ENCODE measurements at places on chromosomes 7 and 10.
A peak's percentile ranks its signal among the peaks of the same experiment; 100 is the strongest.

DNA sequence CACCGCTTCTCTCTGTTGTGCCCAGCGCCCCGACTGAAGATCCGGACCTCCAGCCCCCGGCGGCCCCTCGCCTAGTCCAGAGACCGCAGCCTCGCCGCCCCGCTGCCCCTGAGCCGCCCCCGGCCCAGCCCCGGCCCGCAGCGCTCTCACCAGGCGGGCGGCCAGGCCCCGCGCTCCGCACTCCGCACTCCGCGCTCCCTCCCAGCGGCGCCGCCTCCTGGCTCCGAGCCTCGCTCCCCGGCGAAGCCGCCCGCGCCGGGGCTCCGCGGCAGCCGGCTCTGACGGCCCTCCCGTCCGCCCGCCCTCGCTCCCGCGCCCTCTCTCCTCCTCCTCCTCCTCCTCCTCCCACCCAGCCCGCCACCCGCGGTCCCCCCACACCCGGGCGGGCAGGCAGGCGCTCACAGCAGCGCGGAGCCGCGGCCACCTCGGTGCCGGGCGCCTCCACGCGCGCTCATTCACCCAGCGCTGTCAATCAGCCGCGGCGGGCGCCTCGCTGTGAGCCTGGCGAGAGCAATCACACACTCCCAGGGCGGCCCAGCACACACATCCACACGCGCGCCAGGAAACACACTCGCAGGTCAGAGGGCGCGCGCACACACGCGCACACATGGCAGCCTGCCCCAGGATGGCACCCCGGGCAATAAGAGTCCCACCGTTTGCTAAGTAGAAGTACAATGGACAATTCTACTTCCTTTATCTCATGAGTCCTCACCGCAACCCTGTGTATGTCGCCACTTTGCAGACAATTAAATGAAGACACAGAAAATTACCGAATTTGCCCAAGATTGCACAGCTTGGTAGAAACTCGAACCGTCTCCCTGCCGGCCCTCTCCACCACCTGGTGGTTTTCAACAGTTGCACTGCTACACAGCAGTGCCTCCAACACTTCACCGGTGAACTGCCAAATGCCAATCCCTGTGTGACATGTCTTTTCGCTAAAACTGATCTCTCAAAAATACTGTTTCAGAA lies at the start of gene PRRT4:
Gene PRRT4 (minus strand): TSS at position 280 of the 969 bp plus-strand sequence.
- DNase-seq, result peak; percentile 75

GRCh38 chr10:122307669-122308416 lies 36.7 kb downstream of the BTBD16 start:
- DNase-seq, result no peak

GRCh38 chr7:80070391-80070790 lies 64.2 kb upstream of the GNAI1 start:
- no peak for DNase-seq

DNA sequence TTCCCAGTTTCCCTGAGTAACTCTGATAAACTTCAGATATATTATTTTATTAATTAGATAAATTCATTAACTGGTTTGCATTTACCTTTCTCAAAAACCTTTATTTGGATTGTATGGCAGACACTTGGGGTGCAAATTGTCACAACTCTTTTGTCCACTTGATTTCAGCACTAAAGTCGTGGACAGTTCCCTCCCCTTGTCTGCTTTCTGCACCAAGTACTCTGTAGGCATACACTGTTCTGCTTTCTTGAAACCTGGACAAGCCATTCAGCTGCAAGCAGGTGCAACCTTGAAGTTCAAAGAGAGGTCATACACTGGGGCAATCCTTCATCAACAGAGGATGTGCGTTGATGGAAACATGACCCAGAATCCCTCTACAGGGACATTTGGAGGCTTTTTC lies 162.9 kb downstream of the ARL5B start:
- peak; percentile 51 for DNase-seq

DNA sequence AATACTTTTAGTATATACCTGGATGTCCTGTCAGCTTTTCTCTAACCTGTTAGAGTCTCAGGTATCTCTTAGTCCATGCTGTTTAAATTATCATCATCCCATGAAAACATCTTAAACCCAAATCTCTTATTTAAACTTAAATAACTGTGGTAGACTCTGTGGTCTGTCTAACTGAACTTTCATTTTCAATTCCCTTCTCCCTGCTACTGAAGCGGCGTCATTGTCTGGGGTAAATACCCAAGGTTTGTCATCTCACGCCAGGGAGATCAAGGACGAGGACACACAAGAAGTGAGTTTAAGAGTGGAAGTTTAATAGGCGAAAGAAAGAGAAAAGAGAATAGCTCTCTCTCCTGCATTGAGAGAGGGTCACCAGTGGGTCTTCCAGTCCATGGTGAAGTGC lies 804.4 kb upstream of the CELF2 start:
- no peak for DNase-seq

DNA sequence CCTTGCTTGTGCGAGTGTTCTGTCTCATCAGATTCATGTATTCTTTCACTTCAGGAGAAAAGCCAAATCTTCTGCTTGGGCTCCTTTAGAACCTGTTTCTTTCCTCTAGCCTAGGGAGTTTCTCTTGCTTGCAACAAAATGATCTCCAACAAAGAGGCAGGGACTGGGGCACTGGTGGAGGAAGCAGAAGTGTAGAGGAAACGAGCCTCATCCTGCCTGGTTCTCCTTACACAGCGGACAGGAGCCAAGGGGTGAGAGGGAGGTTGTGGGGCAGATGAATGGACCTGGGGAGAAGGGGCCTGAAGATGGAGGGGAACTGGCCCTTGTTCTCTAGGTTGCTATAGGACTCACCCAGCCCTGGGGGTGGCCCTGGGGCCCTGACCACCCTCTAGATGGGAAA lies 141.1 kb downstream of the PKD1L1 start:
- no peak for DNase-seq

DNA sequence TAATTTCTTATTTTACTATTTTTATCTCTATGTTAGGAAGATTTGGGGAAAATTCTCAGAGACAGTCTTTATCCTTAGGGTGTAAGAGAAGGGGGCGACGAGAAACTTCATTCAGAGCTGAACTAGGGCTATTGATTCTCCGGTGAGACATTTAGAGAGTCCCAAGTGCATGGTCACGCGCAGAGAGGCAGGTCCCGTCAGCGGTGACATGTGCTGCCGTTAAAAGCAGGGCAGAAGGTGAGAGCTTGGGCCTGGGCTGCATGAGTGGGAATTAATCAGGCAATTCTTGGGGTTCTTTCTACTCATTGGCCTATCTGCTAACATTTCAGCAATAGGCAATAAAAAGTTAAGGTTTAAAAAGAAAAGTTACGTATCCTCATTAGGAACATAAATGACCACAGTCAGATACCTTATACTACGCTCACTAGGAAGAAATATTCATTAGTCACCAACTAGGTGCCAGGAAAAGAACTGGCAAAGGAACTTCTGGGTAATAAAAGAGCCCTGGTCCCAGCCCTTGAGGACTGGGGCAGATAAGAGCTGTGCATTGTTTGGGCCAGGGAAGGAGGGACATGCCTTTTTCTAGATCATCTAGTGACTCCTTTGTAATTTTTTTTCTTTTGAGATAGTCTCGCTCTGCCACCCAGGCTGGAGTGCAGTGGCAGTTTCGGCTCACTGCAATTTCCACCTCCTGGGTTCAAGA lies 21.2 kb downstream of the PRKCQ start:
- no peak for DNase-seq

GRCh38 chr10:95394161-95394880 lies 103.5 kb upstream of the PDLIM1 start:
- DNase-seq, result no peak

DNA sequence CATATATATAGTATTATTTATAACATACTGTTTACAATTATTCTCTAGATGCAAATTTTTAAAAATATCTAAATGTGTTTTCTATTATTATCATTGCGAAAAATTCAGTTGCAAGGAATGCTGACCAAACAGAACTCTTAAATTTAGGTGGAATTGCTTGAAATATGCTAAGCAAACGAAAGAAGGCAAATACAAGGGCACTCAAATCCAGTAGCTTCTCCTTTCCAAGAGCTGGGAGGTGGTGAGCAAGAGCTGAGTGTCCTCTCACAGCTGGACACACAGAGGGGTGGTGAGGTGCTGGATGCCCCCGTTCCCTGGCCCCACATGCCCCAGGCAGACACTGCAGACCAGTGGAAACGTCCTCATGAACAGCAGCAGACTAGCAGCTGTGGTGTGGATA lies 166.0 kb downstream of the TAX1BP1 start:
- DNase-seq, result no peak

DNA sequence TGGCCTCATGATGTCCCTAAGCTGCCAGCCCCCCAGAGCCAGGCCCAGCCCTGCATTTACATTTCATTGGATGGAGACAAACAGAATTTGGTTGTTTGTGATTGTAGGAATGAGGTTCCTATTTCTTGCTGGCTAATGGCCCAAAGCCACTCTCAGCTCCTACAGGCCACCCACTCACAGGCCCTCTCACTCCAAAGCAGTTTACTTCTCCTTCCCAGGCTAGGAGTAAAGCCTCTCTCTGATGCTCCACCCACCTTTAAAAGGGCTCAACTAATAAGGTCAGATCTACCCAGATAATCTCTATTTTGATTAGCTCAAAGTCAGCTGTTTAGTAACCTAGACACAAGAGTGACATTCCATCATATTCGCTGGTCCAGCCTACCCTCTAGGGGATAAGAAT lies 11.2 kb upstream of the CUZD1 start:
- no peak for DNase-seq

- DNase-seq, result no peak
These were observed 168.2 kb downstream of the CACNA2D1 start for GRCh38 chr7:82275342-82275741.

DNA sequence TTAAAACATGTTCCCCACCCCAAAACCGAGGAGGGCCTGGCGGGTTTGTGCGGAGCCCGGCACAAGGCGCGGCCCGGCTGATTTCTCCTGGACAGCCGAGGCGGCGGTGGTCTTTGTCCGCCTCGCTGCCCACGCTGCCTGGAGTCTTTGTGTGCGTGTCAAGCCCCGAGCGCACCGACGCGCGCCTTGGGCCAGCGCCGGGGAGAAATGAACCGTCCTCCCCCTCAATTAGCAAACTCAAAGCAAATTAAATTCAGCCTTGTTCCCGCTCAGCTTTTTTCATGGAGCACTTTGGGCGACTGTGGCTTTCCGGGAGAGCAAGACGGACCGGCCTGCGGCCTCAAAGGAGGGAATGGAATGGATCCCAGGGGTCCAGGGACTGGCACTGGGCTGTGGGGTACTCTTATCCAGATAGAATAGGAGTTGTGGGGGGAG lies 4.1 kb downstream of the EMX2 start:
- DNase-seq, result no peak

DNA sequence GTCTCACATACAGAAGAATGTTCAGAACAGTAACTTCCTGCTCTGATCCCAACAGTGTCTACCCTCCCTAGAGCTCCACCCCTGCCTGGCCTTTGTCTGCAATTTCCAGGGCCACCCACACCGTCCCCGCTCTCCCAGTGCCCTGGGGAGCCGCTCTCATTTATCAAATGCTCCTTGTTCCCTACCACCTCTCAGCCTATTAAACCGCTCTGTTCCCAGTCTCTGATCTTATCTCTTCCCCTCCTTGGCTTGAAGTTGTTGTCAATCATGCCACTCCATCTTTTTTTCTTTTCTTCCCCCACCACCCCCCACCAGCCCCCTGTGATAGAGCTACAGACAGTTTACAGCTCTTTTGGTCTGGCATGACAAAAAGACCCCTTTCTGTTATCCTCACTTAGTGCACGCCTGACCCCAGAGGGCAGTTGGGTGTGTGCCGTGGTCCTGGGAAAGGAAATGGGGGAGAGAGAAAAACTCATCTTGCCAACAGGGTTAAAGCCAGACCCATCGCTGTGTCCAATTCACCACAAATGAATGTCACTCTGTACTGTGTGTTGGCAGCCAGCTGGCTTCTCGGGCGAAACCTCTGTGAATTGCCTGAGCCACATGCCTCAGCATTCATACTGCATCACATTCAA lies 28.8 kb upstream of the HECTD2 start:
- peak; percentile 73 for DNase-seq

DNA sequence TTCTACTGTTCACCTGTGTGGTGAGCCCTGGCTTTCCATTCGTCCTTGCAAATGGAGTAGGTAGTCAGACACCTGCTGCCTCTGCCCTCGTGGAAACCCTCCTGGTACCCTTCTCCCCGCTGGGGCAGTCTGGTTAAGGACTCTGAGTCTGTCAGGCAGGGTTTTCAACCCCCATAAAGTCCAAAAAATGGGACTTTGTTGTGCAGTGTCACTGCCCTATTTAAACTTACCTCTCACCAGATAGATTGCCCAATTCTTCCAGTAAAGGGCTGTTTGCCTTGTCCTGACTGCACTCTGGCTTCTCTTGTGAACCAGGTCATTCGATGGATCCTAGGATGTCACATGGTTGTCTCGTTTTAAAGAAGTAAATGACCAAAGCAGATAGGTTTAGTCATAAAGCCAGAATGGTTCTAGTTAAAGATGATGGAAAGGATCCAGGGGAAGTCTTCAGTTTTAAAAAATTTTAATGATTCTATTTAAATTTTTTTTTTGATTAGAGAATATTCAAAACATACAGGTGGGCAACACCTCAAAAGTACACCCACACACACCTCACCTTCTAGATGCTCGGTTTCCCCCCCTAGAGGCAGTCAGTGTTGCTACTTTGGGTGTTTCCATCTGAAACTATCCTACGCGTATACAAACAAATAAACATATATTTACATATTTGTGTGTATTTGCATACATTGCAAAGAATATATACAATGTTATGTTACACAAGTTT lies 22.0 kb downstream of the TMEM176B start:
- no peak for DNase-seq

DNA sequence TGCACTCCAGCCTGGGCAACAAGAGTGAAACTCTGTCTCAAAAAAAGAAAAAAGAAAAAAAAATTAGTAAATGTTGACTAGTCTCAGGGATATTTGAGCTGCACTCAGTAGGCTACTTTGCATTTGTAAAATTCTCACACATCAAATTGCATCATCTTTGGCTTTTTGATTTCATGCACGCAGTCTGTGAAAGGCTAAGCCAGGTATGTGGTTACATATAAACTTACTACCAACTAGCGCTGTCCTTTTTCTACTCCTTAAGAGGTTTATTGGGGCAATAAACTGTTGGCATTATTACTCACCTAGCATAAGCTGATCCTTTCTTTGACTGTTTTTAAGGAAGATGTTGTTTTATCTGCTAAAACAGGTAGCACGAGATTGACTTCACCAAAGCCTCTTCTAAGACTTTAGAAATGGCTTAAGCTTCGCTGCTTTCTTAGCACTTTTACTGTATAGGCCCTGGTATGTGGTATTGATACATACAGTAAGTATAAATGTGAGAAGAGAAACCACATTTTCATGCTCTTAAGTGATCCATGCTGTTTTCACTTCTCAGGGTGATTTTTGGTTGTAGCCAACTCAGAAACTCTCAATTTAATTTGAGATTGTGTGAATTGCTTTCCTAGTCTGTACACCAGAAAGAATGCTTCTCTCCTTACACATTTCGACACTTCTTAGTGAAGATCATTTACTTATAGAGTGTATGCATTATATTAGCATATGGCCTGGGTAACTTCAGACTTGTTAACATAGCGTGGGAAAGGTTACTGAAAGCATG lies 323.9 kb downstream of the AUTS2 start:
- DNase-seq, result no peak
